ENCODE measurements at places on chromosomes 6 and 20. TPM values are rescaled to one million over a fixed set of nuclear protein-coding genes. Genes with fewer than 3 reads are reported as not detected.

- ATAC-seq, result no peak
- no peaks in the 10 kb centered on the region for H3K4me1 ChIP-seq
- no peak overlapping the region for H3K27ac ChIP-seq
- no peak overlapping the region for H3K4me3 ChIP-seq
- H3K27me3 ChIP-seq, result no peaks in the 10 kb centered on the region
Measured at GRCh38 chr6:18259675-18260447, 4.5 kb downstream of the DEK start.

- no peaks in the 10 kb centered on the region for H3K36me3 ChIP-seq
- H3K27ac ChIP-seq, result no peak overlapping the region
- no peak for ATAC-seq
- H3K27me3 ChIP-seq, result no peaks in the 10 kb centered on the region
Measured at GRCh38 chr6:93218096-93218495, 201.3 kb downstream of the EPHA7 start.

GRCh38 chr6:31575335-31575901 is at the start of gene TNF:
Gene TNF (plus strand): TSS chr6:31575565. CDS start chr6:31575742, 177 bp downstream.
- no peaks in the 10 kb centered on the region for H3K4me1 ChIP-seq
- ATAC-seq, result peak; percentile 49
- H3K27me3 ChIP-seq, result peaks cover 15% of the 10 kb centered on the region
- H3K4me3 ChIP-seq, result peak within 1 kb of the TSS; percentile 21

DNA sequence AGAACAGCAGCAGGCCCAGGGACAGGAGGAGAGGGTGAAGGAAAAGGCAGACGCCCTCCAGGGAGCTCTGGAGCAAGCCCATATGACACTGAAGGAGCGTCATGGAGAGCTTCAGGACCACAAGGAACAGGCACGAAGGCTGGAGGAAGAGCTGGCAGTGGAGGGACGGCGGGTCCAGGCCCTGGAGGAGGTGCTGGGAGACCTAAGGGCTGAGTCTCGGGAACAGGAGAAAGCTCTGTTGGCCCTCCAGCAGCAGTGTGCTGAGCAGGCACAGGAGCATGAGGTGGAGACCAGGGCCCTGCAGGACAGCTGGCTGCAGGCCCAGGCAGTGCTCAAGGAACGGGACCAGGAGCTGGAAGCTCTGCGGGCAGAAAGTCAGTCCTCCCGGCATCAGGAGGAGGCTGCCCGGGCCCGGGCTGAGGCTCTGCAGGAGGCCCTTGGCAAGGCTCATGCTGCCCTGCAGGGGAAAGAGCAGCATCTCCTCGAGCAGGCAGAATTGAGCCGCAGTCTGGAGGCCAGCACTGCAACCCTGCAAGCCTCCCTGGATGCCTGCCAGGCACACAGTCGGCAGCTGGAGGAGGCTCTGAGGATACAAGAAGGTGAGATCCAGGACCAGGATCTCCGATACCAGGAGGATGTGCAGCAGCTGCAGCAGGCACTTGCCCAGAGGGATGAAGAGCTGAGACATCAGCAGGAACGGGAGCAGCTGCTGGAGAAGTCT is 25.5 kb downstream of the C20orf173 start:
- H3K27me3 ChIP-seq, result no peaks in the 10 kb centered on the region
- no peak for ATAC-seq
- H3K4me3 ChIP-seq, result no peak overlapping the region
- peaks cover 16% of the 10 kb centered on the region for H3K4me1 ChIP-seq
- H3K27ac ChIP-seq, result no peak overlapping the region

DNA sequence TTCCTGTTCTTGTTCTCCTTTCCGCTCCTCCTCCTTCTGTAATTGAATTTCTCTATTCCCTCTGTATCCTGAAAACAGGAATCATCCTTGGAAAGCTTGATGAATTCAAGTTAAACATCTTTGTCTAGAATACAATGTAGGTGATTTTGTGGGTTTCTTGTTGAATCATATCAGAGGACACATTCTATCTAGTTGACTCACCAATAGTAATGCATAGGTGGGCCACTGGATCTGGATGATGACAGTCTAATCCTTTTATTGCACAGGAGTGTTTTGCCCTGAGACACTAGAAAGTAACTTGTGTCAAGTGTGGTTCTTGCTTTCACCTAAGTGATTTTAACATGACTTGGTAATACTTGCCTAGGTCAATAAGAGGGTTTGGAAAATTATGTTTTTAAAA is 164.3 kb downstream of the RFPL4B start:
- no peak overlapping the region for H3K27ac ChIP-seq
- H3K4me1 ChIP-seq, result no peaks in the 10 kb centered on the region
- no peak overlapping the region for H3K4me3 ChIP-seq
- H3K27me3 ChIP-seq, result no peaks in the 10 kb centered on the region
- H3K36me3 ChIP-seq, result no peaks in the 10 kb centered on the region
- no peak for ATAC-seq

- no peak overlapping the region for H3K4me3 ChIP-seq
- peaks cover 7% of the 10 kb centered on the region for H3K4me1 ChIP-seq
- ATAC-seq, result no peak
- H3K27me3 ChIP-seq, result peaks cover 59% of the 10 kb centered on the region
- no peak overlapping the region for H3K27ac ChIP-seq
Measured at GRCh38 chr20:41364236-41364855, 2.3 kb downstream of the EMILIN3 start.

DNA sequence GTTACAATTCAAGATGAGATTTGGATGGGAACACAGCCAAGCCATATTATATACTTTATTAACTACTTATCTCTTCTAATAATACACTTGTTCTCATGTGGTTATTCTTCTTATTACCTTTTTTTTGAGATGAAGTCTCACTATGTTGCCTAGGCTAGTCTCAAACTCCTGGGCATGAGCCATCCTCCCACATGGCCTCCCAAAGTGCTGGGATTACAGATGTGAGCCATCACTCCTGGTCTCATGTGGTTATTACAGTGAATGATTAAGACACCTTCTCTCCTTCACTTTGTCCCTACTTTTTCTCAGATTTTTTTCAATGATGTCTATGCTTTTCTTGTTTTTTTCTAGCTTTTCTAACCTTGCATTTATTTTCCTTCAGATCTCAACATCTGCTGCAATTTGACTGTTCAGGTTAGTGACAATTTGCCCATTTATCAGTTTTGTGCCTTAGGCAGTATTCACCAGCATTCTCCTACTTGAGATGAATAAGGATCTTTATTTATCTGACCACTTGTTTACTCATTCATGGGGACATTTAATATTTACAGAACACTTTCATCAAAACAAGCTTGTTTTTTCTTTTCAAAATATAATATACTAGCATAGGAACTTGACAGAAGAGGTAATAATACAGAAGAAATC is 105.7 kb downstream of the SLC16A10 start:
- H3K27me3 ChIP-seq, result no peaks in the 10 kb centered on the region
- H3K36me3 ChIP-seq, result no peaks in the 10 kb centered on the region
- ATAC-seq, result no peak

GRCh38 chr20:50260479-50261221 is 70.0 kb downstream of the CEBPB start:
- no peak overlapping the region for H3K4me3 ChIP-seq
- H3K27me3 ChIP-seq, result no peaks in the 10 kb centered on the region
- no peaks in the 10 kb centered on the region for H3K36me3 ChIP-seq

DNA sequence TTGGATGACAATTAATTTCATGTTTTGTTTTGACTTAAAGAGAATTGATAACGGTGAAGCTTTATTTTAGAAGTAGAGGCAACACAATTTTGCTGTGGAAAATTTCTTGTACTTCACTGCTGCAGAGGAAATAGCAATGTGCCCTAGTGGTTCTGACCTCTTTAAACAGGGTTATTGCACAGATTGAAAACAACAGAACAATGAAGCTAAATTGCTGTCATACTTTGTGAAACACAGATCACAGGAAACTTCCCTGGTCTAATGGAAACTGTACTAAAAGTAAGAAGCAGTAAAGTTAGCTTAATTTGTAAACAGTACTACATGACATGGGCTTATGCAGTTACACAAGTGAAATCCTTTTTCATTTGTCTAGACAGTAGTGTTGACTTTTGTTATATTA is 31.3 kb downstream of the OR2A4 start:
- ATAC-seq, result no peak
- H3K27ac ChIP-seq, result no peak overlapping the region
- H3K27me3 ChIP-seq, result no peaks in the 10 kb centered on the region
- H3K4me1 ChIP-seq, result no peaks in the 10 kb centered on the region

DNA sequence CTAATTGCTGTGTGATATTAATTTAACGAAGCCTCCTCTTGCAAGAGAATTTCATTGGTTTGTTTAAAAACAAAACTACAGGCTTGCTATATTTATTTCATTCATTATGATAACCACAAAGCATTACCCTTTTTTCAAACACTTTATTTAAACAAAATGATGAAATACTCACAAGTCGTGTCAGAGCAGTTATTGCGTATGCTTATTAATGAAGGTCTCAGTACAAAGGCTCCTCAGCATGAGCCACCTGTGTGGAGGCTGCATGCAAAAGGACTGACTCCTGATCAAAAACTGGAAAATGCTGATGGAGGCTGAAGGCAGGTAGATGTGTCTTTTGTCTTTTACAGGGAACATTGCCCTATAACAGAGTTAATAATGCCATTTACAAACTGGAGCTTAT is 130.5 kb downstream of the CRYBG1 start:
- no peaks in the 10 kb centered on the region for H3K4me1 ChIP-seq
- ATAC-seq, result no peak
- H3K4me3 ChIP-seq, result no peak overlapping the region
- H3K27ac ChIP-seq, result no peak overlapping the region
- H3K36me3 ChIP-seq, result no peaks in the 10 kb centered on the region
- peaks cover 25% of the 10 kb centered on the region for H3K27me3 ChIP-seq

DNA sequence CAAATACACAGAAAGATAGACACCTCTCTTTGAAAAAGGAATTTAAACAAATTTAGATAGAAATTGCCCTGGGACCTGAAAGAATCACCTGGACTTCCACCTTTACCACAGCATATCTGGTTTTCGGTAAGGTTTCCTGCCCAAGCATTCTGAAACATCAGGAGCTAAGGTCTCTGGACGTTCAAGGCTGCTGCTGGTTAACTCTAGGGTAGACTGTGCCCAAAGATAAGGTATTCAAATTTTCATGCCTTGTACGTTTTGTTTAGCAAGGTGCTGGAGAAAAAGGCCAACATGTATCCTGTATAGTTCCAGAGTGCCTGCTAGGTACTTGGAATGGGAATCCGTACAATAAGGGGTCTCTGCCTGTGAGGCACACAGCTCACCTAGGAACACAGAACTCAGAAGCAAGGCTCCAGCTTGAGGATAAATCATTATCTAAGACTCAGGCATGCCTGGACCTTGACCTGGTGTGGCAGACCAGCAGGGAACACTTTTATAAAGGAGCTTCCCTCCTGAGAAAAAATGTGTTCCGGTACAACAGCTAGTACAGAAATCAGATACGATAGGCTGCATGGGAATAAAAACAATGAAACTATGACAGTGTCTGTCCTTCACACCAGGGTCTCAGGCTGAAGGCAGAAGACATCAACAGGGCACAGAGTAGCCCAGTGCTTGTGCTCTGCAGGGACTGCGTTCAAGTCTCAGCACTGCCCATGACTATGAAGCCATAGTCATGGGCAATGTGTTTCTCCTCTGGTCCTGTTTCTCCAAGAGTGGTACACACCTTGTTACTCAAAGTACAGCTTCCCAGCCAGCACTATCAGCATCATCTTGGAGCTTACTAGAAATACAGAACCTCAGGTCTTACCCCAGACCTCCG is 70.4 kb downstream of the METTL24 start:
- no peaks in the 10 kb centered on the region for H3K27me3 ChIP-seq
- no peak overlapping the region for H3K27ac ChIP-seq
- H3K4me1 ChIP-seq, result no peaks in the 10 kb centered on the region
- no peak for ATAC-seq
- H3K4me3 ChIP-seq, result no peak overlapping the region
- peaks cover 8% of the 10 kb centered on the region for H3K36me3 ChIP-seq

- H3K4me3 ChIP-seq, result no peak overlapping the region
- ATAC-seq, result no peak
- peaks cover 18% of the 10 kb centered on the region for H3K27me3 ChIP-seq
- no peaks in the 10 kb centered on the region for H3K36me3 ChIP-seq
- no peak overlapping the region for H3K27ac ChIP-seq
- H3K4me1 ChIP-seq, result no peaks in the 10 kb centered on the region
Measured at GRCh38 chr6:15675536-15676220, 12.8 kb upstream of the DTNBP1 start.

DNA sequence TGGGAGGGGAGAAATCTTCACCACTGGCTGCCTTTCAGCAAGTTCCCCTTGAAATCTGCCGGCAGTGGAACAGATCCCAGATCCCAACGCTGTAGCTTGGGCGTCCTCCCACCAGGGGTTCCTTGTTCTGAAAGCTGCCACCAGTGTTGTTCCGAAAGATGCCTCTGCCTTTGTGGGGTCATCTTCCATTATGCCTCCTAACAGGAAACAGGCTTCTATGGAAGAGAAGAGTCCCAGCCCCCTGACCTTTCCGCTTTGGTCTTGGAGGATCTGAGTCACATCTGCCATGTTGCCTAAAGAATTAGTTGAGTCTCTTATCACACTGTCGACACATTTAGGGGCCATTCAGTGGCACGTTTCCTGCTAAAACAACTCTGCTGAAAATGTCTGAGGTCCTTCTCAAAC is 57.5 kb upstream of the NFATC2 start:
- no peaks in the 10 kb centered on the region for H3K36me3 ChIP-seq
- no peak overlapping the region for H3K27ac ChIP-seq
- H3K4me3 ChIP-seq, result no peak overlapping the region
- no peak for ATAC-seq
- peaks cover 8% of the 10 kb centered on the region for H3K4me1 ChIP-seq
- H3K27me3 ChIP-seq, result no peaks in the 10 kb centered on the region

DNA sequence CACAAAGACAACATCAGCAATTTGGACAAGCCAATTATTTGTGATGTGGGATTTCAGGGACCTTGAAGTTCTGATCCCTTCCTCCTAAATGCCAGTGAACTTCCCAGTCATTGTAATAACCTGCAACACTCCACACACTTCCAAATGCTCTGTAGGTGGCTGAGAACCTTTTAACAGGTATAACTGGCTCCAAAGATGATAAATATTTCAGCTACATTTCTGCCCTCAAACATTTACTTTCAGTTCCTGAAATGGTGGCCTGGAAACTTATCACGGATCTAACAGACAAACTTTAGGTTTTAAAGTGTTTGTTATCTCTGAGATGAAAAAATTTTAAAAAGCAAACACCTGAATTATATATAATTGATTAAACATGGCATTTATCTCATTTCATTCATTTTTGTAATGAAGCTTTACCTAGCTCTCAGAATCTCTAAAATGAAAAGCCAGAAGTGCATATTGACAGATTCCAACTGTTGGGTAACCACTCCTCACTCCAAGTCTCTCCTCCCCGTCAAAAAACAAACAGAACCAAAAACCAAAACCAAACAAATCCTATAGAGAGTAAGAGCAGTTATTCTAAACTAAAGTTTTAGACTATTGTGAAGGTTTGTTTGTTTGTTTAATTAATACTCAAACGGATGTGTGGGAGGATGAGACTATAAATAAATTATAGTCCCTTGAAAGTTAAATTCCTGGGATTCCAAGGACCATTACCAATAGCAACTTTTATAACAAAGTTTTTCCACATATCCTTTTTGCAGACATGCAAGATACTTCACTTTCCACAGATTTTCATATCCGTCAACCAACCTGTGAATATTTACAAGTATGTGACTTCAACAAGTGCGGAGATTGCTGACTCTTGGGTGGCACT is 12.4 kb upstream of the KIAA0408 start:
- no peaks in the 10 kb centered on the region for H3K27me3 ChIP-seq
- ATAC-seq, result no peak
- no peak overlapping the region for H3K4me3 ChIP-seq
- peaks cover 13% of the 10 kb centered on the region for H3K36me3 ChIP-seq
- no peak overlapping the region for H3K27ac ChIP-seq

The ATP6V1G2 gene
- 4.0 TPM for total RNA-seq

The CFAP61 gene
- total RNA-seq, result 0.54 TPM

The BMP5 gene
- 1.2 TPM for total RNA-seq

The KHDC1L gene
- not detected for total RNA-seq

The C20orf144 gene
- total RNA-seq, result not detected

The GSTA3 gene
- total RNA-seq, result not detected

The CCN2 gene
- 283 TPM for total RNA-seq

All from gastroesophageal sphincter (tissue), 4 donors.